ELR (cell line): ENCODE measurements at places on chromosomes 13 and 19.
A peak's percentile ranks its signal among the peaks of the same experiment; 100 is the strongest.

DNA sequence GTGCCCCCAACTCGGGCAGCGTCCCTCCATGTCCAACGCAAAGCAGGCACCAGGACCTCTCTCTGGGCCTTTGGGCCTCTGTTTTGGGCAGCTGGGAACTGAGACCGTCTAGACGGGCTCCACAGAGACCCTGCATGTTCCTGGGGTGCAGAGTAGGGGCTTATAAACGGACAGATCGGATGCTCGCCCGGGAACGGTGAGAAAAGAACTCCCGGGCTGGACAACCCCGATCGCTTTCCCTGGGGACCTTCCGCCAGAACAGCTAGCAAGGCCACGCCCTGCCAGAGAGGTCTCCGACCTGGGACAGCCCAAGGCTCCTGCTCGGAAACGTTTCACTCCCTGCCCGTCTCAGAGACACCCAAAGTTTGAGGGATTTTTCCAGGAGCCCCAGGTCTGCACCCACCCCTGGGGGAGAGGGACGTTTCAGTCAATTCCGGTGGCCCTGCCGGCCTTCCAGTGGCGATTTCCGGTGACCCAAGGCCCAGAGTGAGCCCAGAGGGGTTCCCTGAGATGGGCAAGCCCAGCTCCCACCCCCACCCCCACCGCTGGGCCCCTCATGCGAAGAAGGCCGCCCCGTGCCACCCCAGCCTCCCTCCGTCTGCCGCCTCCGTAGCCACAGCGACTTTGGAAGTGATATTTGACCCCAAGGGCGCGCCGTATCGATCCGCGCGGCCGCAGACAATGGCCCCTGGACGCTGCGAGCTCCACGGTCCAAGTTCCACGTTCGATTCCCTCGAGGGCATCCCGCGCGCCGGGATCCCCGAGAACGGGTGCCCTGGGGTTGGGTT, 1.7 kb downstream of the NR2F6 start:
- peak; percentile 69 for DNase-seq

DNA sequence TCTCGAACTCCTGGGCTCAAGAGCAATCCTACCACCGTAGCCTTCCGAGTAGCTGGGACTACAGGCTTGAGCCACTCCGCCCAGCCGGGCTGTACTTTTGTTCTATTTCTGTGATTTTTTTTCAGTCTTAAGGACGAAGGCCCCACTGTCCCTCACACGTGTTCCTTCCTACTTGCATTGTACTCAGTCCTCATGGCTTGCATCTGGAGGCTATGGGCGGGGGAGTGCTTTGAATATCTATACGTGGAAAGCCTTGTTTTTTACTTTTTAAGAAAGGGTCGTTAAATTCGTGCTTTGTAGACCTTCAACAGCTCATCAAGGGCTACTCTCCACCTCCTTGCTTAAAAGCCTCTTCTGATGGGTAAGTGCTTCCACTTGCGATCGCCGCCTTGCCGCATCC, 36.8 kb downstream of the NLRP12 start:
- DNase-seq = no peak

DNA sequence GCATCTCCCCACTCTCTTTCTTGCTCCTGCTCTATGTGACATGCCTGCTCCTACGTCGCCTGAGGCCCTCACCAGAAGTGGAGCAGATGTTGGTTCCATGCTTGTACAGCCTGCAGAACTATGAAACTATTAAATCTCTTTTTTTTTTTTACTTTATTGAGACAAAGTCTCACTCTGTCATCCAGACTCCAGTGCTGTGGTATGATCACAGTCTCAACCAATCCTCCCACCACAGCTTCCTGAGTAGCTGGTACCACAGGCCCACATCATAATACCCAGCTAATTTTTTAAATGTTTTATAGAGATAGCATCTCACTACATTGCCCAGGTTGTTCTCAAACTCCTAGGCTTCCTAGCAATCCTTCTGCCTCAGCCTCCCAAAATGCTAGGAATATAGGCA, 1067.7 kb downstream of the PCDH9 start:
- DNase-seq = no peak

- DNase-seq = peak; percentile 70
Measured at GRCh38 chr13:23510979-23511735, 59.1 kb upstream of the TNFRSF19 start.

- no peak for DNase-seq
Measured at GRCh38 chr13:48457578-48458242, 44.8 kb upstream of the LPAR6 start.

DNA sequence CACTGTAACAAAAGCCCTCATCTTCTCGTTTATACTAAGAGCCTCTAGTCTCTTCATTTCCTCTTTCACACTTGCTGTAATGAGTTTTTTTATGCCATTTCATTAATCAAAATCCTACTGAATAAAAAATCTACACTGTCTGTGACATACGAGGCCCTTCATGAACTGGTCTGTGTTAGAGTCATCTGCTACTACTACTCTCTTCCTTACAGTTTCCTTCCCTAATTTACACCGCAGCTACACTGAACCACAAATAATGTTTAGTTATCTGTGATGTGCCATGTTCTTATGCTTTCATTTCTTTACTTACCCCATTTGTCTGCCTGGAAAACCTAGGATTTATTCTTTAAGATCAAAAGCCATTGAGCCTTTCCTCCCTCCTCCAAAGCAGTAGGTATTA, 16.0 kb downstream of the UFM1 start:
- DNase-seq = no peak

GRCh38 chr13:68173111-68173510, 943.0 kb upstream of the PCDH9 start:
- peak; percentile 68 for DNase-seq

- DNase-seq = peak; percentile 64
Measured at GRCh38 chr19:15337202-15337601, 4.9 kb upstream of the BRD4 start.

DNA sequence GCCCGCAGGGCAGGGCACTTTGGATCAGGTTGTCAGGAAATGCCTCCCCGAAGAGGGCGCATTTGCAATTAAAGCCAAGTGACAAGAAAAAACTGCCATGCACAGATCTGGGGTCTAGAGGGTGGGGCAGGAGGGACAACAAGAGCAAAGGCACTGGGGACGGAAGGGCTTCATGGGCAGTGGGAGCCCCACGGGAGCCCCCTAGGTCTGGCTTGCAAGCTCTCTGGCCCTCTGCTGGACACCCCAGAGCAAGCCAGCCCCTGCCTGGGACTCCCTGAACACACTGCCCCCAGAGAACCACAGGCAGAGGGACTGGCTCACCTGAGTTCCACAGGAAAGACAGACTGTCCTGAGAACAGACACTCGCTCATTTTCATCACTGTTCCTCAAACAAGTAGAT, 30.2 kb upstream of the C19orf12 start:
- DNase-seq = peak; percentile 8

DNA sequence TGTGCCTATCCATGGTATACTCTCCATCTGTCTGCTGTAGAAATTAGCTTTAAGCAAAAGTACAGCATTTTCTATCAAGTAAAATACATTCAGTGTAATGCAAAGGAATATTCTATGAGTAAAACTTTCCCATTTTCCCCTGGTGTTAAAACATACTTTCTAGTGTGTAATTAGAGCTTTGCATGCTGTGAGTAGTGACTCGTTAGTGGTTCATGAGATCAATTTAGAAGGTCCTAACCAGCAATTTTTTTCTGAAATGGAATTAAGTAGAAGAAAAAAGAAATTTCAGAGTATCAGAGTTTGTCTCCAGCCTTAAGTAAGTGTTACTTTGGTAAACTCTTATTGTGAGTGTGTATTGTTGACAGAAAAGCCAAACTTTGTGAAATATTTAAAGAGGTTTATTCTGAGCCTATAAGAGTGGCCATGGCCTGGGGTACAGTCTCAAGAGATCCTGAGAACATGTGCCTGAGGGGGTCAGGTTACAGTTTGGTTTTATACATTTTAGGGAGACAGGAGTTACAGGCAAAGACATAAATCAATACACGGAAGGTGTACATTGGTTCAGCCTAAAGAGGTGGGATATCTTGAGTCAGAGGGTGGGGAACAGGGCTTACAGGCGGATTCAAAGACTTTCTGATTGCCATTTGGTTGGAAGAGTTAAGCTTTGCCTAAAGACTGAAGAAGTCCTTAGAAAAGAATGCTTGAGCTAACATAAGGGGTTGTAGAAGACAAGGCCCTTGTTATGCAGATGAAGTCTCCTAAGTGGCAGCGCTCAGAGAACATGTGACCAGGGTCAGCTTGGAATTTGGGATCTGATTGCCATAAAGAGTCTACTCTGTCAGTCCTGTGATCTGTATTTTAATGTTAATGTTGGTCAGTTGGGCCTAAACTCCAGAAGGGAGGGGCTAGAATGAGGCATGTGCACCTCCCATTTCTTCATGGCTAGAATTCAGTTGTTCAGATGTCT, 25.5 kb downstream of the FAM187B start:
- no peak for DNase-seq

GRCh38 chr13:31367410-31367809, 167.6 kb downstream of the B3GLCT start:
- DNase-seq = no peak

GRCh38 chr19:7507884-7508283, 8.0 kb upstream of the ZNF358 start:
- peak; percentile 96 for DNase-seq

GRCh38 chr19:49084206-49085019, 838 bp upstream of the SNRNP70 start:
- no peak for DNase-seq

GRCh38 chr13:19695829-19696228, 62.4 kb downstream of the MPHOSPH8 start:
- DNase-seq = no peak

GRCh38 chr19:10654610-10655456, 687 bp downstream of the ILF3 start:
- peak; percentile 63 for DNase-seq

DNA sequence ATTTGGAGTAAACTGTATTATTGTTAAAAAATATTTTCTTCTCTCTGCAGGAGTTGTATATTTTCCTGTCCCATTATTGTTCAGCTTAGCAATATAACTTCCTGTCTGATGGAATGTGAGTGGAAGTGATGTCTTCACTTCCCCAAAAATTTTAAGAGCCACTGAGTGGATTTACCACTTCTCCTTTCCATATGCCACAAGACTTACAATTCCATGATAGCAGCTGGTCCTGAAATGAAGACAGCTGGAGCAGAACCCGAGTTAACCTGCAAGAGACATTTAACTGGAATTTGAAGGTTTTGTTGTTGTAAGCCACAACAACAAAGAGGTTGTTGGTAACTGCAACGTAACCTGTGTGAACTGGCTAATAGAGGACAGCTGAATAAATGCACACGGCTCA, 23.4 kb upstream of the TBC1D4 start:
- no peak for DNase-seq

- DNase-seq = no peak
Measured at GRCh38 chr13:79373916-79374315, 32.1 kb downstream of the RBM26 start.

GRCh38 chr13:109415057-109415456, 371.3 kb downstream of the IRS2 start:
- no peak for DNase-seq

GRCh38 chr13:110008816-110009215, 222.4 kb upstream of the IRS2 start:
- no peak for DNase-seq
